ENCODE measurements at places on chromosomes 5 and 9.

GRCh38 chr5:147639321-147639720 lies 129.5 kb upstream of the DPYSL3 start:
- no peak for DNase-seq

DNA sequence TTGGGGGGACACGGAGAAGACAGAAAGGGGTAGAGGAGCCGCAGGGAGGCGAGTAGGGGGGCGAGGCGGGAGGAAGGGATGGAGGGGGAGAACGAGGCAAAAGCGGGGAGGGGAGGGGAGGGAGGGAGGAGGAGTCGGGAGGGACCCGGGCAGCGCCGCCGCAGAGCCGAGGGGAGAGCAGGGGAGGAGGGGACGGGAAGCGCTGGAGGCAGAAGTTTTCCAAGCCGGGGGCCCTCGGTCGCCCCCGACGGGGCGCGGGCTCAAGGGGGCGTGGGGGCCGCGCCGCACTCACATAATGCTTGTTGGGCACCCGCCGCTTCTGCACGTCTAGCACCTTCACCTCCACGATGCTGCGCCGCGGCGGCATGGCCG lies 353 bp downstream of the SH3PXD2B start:
- DNase-seq: no peak

DNA sequence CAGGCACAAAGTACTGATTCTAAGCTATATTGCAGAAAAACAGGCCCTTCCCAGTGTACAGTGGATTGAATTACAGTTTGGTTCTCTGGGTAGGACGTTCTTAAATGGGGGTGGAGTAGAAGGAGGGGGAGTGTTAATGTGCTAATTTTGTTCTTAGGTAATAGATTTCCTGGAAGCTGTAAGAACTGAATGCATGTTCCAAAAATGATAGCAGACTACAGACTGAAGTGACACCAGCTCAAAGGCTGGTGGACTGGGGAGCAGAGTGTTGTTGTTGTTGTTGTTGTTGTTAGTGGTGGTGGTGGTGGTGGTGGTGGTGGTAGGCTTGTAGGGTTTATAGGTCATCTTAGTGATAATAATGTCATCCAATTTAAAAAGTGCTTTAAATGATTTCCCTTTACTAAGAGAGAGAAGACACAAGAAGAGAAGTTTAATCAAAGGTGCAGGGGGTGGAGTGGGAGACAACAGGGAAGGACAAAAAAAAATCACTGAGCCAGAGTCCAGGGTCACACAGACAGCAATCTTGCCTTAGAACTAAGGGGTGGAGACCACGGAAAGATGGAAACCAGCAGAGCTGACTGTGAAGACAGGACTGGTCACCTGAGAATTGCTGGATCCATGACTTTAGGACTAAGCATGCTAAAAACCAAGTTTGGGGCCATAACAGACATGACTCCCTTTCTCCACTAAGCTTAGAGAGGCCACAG lies 27.0 kb downstream of the TTLL11 start:
- DNase-seq: no peak

- no peak for DNase-seq
Measured at GRCh38 chr5:145163876-145164275, 671.3 kb downstream of the PRELID2 start.

DNA sequence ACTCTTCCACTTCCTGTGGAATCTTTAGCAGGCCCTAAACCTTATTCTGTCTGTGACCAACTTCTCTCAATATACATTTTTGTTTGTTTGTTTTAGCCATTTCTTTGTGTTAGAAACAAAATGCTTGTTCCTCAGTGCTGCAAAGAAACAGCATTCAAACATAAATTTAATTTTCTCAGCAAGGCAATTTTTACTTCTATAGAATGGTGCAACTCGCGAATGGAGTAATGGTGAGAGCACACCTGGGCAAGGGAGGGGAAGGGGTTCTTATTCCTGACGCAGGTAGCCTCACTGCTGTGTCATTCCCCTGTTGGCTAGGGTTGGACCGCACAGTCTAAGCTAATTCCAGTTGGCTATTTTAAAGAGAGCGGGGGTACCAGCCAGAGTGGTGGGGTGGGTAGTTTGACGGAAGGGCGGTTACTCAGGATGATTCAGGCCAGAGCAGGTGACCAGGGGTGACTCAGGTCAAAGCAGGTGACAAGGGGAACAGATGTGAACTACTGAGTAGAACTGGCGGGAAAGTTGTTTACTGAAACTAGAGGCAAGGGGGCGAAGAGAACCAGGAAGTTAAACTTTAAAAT lies 21.4 kb downstream of the ZNF169 start:
- no peak for DNase-seq

DNA sequence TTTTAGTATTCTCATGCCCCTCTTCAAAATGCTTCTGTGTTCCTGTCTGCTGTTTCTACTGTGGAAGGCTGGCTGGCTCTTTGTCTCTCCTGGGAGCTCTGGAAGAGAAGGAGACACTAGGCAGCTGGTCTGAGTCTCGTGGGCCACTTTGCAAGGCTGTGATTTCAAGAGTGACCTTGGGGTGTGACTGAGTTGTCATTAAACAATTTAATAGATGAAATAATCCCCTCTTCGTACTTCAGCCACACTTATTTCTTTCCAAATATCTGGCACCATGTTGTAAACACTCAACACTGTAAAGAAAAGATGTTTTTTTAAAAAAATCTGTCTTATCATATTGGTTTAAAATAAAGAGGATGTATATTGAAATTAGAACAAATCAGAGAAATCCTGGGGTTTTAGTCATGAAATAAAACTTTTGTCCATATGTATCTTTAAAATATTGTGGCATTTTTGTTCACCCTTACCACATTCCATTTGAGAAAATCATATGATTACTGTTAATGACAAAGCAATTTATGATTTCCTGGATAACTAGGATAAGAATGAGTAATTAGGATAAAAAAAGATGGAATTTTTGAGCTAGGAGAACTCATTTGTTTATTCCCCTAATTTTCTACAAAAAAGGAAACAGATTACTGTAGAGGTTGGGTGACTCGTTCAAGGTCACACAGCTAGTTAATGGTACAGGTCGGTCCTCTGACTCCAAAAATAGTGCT lies 200.8 kb downstream of the MAT2B start:
- no peak for DNase-seq

- DNase-seq: no peak
Measured at GRCh38 chr9:109846776-109847175, 66.8 kb downstream of the PALM2AKAP2 start.
